ENCODE measurements at places on chromosomes 16 and 17.

GRCh38 chr16:85370543-85370880 is 242.6 kb upstream of the GSE1 start:
- no peak for DNase-seq

DNA sequence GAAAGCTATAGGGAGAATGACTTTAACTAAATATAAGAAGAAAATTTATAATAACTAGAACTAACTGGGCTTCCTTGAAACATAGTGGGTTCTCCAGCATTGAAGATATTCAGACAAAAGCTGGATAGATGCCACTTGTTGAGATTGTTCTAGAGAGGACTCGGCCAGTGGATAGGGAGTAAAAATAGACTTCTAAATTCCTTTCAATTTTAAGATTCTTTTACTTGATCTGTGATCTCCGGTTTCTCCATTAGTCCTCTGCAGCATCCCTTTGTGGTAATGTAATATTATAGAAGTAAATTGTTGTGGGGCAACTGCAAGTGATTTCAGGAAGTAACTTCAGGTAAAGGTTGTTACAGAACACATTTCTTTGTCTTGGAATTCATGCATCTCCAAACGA is 10.3 kb upstream of the RARA start:
- DNase-seq = no peak

- no peak for DNase-seq
Measured at GRCh38 chr16:83356266-83356665, 451.5 kb upstream of the HSBP1 start.

DNA sequence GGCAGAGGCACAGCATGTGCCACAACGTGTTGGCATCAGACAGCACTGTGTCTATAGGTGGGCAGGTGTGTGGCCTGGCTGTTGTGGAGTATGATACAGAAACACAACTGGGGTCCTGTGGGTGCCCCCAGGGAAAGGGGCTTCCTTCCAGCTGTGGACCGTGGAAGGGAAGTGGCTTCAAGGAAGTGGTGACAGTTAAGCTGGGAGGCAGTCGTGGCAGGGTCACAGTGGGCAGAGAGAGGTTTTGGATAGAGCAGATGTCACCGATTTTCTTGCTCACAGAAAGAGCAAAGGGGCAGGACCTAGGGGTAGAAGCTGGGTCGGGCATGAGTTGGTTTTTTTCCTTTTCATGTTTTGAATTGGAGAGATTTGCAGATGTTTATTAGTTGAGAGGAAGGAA is 11.2 kb upstream of the ORAI3 start:
- DNase-seq = no peak

GRCh38 chr17:13209081-13209480 is 191.3 kb upstream of the ELAC2 start:
- DNase-seq = no peak

DNA sequence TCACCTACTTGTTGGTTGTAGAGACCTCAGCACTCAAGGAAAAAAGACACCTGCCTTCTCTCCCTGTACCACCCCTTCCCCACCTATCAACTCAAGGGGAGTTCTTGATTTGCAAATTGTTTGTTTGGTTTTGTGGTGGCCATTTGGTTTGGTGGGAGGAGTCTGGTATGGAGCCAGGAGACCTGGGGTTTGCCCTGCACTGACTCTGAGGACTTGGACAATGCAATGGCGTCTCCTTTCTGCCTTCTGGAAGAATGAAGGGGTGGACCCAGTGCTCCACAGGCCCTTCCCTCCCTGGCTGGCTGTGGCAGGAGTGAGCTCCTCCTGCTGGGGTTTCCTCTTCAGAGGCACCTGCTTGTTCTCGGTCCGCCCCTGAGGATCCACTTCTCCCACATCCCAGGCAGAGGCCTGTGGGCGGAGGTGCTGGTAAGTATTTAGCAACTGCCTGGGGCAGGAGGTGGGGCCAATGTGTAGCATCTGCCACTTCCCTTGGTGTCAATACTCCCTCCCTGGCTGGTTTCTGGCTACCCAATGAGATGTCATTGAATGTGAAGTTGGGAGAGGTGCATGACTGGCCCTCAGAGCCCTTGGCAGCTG is 164.5 kb downstream of the NTN1 start:
- DNase-seq = no peak

DNA sequence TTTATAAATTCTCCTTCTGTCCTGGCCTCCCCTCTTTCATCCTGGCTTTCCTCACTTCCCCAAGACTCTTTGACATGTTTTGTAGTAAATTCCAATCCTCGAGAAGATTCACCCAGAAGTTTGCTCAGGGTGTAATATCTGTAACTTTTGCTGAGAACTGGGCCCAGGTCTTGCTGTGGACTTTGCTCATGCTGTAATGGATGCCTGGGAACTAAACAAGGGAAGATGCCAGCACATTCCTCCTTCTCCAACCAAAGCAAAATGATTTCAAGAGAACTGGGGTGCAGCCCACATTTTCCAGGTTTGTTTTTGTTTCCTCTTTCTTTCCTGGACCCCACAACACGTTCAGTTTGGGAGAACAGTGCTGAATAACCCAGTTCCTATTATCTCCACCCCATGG is 6.6 kb upstream of the SALL1 start:
- DNase-seq = no peak

DNA sequence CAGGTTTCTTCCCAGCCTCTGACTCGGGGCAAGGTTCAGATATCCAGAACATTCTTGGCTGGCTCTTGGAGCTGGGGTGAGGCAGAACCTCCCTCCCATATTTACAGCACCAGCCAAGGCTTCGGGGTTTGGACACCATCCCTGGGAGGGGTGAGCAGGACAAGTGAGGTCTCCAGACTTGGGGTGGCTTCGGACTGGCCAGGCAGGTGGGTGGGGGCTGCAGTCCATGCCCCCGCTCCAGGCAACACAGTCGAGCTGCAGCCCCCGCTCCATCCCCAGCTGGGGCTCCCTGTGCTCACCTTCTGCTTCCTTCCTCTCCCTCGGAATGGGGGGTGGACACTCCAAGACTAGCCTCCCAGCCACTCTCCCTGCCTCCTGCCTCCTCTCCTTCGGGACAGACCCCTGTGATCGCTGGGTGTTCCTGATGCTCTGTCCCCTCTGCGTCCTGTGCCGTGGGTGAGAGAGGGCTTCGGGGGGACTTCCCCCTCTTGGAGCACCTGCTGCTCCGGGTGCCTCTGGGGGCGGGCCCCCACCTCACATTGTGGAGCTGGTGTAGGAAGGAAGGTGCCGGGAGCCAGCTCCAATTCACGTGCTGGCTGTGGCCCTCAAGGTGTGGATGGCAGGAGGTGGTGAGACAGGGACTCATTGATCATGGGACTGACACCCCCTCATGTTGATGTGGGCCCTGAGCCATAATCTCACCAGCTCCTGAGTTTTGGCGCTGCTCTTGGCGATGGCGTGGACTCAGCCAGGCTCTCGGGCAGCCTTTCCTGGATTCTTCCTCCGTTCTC is 189.2 kb downstream of the SEC14L1 start:
- DNase-seq = no peak

DNA sequence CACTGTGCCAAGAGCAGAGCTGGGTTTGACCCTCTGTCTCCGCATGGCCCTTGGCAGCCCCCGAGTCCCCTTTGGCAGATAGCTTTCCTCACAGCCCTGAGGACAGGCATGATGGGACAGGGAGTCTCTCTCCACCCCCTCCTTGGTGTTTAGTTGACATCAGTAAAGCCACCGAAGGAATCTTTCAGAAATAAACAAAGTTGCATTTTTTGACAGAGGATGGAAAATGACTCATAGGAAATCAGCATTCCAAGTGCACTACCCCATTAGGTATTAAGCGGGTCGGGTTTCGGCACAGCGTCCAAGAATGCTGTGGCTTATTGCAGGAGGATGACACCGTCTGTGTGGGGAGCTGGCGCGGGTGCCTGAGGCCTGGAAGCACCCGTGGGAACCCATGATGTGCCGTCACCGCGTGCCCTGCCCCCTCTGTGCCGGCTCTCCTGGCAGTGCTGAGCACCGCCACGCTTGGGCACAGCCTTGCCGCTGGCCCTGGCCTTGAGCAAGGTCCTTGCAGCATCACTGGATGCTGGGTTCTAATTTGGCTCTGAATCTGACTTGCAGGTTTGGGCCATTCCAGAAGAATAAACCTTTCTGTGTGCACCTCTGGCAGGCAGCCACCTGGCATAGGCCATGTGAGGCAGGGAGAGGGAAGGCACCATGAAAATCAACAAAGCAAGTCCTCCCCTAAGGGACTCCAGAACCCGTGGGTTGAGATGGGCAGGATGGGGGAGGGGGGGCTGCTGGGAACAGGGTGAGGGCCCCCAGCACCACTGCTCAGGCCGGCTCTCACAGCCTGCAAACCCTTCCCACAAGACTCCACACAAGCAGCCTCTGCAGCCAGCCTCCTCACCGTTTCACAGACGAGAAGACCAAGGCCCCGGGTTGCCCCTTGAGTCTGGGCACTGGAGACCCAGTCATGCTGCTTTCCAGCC is 50.5 kb upstream of the ZNF469 start:
- no peak for DNase-seq

DNA sequence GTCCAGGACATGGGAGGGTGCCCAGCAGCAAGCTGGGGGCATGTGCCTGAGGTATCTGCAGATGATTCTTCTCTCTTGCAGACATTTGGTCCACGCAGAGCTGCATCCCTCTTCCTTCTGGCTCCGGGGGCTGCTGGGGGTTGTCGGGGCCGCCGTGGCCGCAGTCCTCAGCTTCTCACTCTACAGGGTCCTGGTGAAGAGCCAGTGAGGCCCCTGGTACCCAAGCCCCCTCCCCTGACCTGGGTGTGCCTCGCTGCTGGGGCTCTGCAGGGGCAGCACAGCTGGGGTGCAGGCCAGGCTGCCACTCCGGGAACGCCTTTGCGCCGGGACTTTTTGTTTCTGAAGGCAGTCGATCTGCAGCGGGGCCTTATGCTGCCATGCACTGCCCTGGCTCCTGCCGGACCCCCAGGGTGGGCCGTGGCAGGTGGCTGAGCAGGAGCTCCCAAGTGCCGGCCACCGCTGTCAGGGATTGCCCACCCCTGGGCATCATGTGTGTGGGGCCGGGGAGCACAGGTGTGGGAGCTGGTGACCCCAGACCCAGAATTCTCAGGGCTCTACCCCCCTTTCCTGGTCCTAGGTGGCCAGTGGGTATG is 2.0 kb upstream of the RHBDL1 start:
- DNase-seq = no peak

DNA sequence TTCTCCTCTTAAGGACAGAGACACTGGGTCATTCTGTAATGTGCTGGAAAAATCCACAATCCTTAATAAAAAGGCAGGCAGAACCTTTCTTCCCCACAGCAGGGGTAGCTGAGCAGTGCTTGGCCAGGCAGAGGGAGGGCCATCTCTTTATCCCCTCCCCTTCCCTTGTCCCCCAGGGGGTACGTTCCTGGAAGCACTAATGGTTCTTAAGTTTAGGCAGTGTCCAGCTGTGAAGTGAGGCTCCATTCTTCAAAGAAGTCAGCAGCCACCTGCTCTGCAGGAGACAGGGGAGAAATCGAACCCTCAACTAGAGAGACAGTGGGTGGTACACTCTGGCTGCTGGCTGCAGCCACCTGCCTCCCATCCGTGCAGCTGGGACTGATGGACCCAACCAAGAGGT is 533.9 kb upstream of the CDH11 start:
- DNase-seq = no peak

DNA sequence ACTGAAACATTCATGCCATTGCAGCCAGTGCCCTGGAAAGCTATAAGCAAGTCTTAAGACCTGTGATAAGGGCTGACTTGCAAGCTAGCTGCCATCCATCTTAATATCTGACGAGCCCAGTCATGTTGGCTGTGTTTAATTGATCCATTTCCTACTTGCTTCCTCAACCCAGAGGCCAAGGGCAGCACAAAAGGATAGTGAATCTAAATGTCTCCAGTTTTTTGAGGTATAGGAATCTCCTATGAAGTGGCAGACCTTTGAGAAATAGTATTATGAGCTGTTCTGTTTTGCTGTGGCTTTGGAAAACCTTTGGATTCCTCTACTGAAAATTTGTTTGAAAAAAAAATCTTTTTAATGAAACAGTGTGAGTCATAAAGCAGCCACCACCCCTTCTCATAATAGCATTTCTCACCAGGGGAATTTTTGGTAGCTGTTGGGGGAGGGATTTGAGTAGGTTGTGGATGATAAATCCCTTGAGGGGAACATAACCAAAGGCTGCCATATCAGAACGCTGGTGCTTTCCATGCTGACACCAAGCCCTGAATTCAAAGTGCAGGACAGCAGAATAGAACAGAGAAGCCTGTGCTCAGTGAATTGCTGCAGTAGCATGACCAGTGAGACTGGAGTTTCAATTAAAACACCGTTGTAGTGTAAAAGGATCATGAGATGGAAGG is 12.9 kb downstream of the ZNRF1 start:
- DNase-seq = peak; percentile 52

GRCh38 chr17:52026075-52026474 is 132.4 kb downstream of the CA10 start:
- no peak for DNase-seq

All from CD4-positive, alpha-beta T cell treated with Interleukin-4 for 1 hour (primary cell).